Tongue (tissue), 3 donors: ENCODE measurements at places on chromosomes 4 and X. TPM values are rescaled to one million over a fixed set of nuclear protein-coding genes. Genes with fewer than 3 reads are reported as not detected.

SULT1E1 gene
- 17.4 TPM for total RNA-seq

ZCCHC13 gene
- total RNA-seq = not detected

DNA sequence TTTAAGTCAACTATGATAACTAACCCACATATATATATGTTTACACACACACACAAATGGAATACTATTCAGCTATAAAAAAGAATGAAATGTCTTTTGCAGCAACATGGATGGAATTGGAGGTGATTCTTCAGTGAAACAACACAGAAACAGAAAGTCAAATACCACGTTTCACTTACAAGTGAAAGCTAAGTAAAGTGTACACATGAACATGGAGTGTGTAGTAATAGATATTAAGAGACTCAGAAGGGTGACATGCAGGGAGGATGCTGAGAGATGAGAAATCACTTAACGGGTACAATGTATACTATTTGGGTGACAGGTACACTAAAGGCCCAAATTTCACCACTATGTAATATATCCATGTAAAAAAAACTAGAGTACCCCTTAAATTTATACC, 146.5 kb downstream of the FBXW7 start:
- DNase-seq = no peak

DNA sequence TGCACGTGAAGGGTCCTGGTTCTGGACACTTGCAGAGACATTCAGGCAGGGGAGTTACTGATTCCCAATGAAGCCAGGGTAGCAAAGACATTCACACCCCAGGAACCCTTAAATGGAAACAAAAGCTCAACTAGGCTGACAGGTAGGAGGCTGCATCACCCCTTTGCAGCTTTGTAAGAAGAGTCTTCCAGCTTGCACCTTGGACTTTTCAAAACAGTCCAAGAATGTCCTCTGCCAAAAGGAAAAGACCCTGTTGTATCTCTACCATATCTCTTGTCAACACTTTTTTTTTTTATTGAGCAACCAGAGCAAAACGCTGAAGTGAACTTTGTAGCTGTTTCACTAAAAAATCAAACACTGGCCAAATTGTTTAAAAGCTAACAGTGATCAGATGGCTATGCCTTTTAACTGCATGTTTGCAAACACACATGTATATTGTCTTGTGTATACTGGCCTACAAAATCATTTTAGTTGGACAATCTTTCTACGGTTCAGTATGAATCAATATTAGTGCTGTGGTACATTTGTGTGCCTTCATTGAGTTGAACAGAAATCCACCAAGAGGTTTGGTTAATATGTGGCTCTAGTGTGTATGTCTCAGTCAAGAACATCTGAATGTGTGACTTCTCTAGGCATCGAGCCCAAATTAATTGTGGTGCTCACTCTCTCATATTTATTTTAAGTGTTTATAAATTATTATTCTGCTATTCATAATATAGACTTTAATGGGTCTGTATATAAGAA, 18.5 kb upstream of the WWC2 start:
- DNase-seq = no peak

GRCh38 chr4:80446248-80446647, 110.7 kb downstream of the CFAP299 start:
- no peak for DNase-seq

DNA sequence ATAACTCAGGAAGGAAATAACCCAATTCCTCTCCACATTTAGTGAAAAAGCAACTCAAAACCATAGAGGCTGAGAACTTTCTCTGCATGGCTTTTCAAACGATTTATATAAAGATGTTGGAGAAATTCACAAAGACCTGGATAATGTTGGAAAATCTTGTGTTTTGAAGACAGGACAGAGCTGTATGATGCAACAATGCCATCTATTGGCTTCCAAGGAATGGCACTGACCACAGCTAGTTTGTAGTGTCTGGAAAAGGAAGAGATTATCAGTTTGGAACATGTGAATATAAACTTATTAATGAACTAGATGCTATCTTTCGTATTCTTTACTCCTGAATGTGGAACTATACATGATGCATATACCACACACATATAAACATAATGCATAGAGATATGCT, 503.6 kb downstream of the IL1RAPL1 start:
- peak; percentile 42 for DNase-seq

DNA sequence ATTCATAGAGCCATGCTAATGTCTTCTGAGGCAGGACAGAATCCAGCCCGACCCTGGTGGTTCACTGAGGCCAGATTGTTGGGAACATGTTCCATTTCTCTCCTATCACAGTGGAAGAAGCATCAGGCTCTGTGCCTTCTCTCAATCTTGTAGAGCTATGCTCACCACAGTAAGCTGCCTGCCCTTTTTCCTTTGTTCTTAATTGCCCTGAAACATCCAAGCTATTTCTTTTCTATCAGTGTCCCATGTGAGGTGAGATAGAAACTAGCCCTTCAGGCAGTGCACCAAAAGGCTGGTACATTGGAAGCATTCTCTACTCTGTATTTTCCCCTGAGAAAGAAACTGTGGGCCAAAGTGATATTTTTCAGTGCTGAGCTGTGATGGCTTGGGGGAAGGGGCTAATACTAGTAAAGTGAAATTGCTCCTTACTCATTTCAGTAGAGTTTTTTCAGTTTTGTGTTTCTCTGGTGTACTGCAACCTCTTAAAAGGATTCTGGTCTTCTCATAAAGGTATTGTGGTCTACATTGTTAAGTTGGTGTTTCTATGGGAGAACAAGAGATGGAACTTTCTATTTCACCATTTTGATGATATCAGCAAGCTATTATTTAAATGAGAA, 611.2 kb downstream of the RPA4 start:
- DNase-seq = no peak

- DNase-seq = peak; percentile 45
Measured at GRCh38 chr4:113978561-113979147, 793 bp downstream of the ARSJ start.

GRCh38 chrX:15644560-15644872, 20.1 kb downstream of the CLTRN start:
- no peak for DNase-seq

- no peak for DNase-seq
Measured at GRCh38 chr4:86959588-86960500, 25.0 kb downstream of the AFF1 start.

- peak; percentile 89 for DNase-seq
Measured at GRCh38 chr4:1410491-1411325, 4.5 kb upstream of the NKX1-1 start.

- no peak for DNase-seq
Measured at GRCh38 chr4:87011340-87012034, 76.7 kb downstream of the AFF1 start.

DNA sequence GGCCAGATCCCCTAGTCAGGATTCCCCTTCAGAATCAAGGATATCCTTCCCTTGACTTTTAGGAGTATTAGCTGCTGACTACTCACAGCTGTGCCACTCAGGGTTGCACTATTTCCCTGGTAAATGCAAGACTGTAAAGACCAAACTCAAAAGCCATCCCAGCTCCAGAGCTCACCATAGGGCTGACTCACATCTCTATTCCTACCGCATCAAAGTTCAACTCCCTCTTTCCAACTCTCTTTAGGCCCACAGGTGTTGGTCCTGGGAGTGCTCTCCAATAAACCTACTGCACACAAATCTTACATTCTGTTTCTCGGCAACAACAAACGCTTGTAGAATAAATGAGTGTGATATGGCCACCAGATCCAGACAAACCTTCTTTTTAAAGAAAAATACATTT, 109.6 kb downstream of the PPP3CA start:
- no peak for DNase-seq

- DNase-seq = peak; percentile 14
Measured at GRCh38 chr4:159055833-159056232, 47.0 kb upstream of the RAPGEF2 start.
